ENCODE measurements at places on chromosomes 1 and 21.

DNA sequence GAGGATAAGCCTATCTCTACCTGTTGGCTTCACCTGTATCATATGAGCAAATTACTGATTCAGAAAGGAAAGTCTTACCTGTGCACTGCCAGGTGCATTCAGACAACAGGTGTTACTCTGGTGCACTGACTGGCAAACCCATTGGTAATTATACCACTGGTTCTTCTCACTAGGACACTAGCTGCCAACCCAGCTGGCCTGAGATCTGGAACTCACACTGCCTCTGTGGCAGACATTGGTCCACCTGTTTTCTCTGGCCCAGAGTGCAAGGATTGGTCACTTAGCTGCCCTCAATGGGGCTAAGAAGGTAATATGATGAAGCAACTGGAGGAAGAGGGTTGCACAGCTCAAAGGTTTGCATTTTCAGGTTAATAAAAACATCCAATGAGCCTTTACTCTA, 140.2 kb upstream of the DNAH14 start:
- DNase-seq: no peak

- DNase-seq: no peak
These were observed 16.2 kb downstream of the ZNF362 start for GRCh38 chr1:33272509-33272908.

DNA sequence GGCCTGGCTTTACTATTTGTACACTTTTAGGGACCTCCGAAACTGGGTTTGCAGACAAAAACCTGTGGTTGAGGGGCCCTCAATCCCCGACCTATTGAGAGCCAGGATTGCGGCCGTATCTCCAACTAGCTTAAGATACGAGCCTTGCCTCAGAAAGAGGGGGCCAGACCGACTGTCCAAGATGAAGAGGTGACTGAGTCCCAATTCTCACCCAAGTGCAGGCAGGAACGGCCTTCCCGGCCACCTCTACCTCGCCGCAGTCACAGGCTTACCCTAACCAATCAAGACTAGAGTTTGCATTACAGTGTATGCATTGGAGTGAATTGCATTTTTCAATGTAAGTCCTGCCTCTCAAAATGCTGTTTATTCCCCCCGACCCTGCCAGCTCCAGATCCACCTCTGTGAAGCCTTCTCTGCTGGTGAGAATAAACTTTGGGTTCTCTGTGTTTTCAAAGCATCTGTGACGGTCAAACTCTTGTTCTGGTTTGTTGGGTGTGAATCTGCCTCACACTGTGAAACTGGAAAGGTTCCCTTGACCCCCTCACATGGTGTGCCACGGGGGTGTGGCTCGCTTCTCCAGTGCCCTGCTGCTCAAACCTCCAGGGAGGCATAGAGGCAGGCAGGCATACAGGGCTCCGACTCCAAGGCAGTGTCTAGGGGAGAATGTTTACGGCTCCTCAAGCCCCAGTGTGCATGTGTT, 62.2 kb upstream of the WLS start:
- DNase-seq: no peak

DNA sequence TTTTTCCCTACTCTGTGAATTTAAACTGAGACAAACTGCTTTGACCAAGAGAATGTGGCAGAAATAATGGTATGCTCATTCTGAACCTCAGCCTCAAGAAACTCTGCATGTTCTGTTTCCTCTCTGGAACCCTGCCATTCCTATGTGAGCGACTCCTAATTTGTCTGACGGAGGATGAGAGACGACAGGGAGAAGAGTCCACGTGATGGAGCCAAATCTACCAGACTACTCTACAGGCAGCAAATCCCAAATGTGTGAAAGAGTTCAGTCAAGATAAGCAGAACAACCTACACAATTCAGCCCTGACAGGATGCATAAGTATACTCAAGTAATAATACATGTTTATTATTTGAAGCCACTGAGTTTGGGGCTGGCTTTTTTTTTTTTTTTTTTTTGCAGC, 153.5 kb downstream of the DPYD start:
- no peak for DNase-seq

DNA sequence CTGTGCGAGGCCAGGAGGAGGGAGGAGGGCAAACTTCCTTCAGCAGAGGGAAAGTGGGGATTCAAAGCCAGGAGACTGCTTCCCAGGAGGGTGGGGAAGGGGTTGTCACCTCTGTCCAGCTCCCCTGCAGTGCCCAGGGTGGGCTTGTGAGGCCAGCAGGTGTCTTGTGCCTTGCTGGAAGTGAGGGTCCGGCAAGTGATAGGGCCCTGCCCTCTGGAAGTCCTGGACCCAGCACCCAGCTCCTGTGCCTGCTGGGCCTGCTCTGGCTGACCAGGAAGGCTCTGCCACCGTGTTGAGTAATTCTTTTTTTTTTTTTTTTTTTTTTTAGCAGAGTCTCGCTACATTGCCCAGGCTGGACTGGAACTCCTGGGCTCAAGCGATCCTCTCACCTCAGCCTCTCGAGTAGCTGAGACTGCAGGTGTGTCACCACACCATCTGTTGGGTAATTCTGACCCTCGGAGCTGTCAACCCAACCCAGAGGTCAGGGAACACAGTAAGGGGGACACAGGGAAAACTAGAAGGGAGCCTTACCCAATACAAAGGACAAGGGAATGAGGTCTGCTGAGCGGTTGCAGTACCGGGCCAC, 1.0 kb downstream of the BEST4 start:
- no peak for DNase-seq
